Aorta (tissue), 5 donors: ENCODE measurements at places on chromosomes 5 and 9. TPM values are rescaled to one million over a fixed set of nuclear protein-coding genes. Genes with fewer than 3 reads are reported as not detected.

TAF11L10 gene
- not detected for total RNA-seq

ZNF879 gene
- total RNA-seq: 5.7 TPM

- DNase-seq: no peak
- H3K36me3 ChIP-seq: no peaks in the 10 kb centered on the region
- no peaks in the 10 kb centered on the region for H3K4me1 ChIP-seq
- H3K27me3 ChIP-seq: no peaks in the 10 kb centered on the region
- no peak overlapping the region for H3K4me3 ChIP-seq
Observed at GRCh38 chr9:107294756-107295155, 11.7 kb downstream of the RAD23B start.

GRCh38 chr9:131218370-131218769, 57.9 kb downstream of the FAM78A start:
- H3K27me3 ChIP-seq: no peaks in the 10 kb centered on the region
- DNase-seq: no peak
- H3K27ac ChIP-seq: no peak overlapping the region
- H3K4me1 ChIP-seq: no peaks in the 10 kb centered on the region
- H3K4me3 ChIP-seq: no peak overlapping the region
- H3K36me3 ChIP-seq: peaks cover 3% of the 10 kb centered on the region

- no peaks in the 10 kb centered on the region for H3K27me3 ChIP-seq
- no peaks in the 10 kb centered on the region for H3K4me1 ChIP-seq
- DNase-seq: no peak
Observed at GRCh38 chr5:149851211-149851610, 93.4 kb downstream of the PDE6A start.

DNA sequence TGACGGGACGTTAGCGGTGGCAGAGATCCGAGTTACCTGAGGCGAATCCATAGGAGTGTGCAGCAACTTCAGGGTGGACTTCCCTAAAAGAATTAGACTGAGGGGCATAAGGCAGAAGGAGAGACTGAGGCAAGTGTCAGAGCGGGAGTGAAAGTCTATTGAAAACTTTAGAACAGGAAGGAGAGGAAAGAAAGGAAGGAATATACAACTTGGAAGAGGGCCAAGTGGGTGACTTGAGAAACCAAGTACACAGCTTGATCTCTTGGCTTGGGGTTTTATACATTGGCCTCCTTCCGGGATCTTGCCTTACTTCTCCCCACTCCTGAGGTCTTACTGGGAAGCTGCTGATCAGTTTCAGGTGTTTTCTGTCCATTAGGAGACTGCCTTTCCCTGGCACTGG, 84.9 kb downstream of the SNX18 start:
- no peak for DNase-seq
- no peaks in the 10 kb centered on the region for H3K36me3 ChIP-seq
- no peaks in the 10 kb centered on the region for H3K27me3 ChIP-seq
- H3K4me1 ChIP-seq: no peaks in the 10 kb centered on the region
- H3K4me3 ChIP-seq: no peak overlapping the region

UGT3A1 gene
- total RNA-seq: not detected

DNA sequence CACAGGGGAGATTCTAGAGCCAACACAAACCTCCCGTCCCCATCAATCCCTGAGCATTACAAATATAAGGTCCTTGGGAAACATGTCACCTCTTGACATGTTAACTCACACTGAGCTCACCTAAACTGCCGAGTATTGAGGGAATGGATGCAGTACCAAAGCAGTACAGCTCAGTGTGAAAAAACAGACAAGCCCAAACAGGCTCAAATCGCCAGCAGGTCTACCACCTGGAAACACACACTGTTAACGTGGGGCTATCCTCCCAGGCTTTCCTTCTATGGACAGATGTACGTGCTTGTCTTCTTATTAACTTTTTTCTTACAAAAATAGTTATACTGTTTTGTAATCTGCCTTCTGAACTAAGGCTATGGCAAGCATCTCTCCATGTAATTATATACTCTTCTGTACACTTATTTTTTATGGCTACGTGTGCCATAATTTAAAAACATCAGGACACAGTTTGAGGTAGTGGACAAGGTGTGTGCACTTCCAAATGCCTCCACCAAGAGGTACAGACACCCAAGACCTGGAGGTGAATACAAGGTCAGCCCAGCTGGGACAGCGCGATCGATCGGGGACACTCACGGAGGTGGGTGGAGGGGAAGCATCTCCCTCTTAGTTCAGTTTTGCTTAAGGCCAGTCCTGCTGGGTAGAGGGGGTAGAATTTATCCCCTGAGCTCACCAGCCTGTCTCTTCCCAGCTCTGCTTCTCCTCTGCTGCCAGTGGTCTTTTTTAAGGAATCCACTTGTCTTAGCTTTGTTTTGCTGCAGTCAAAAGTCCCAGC, 76.5 kb downstream of the DAP start:
- no peak for DNase-seq
- H3K27me3 ChIP-seq: no peaks in the 10 kb centered on the region
- no peak overlapping the region for H3K4me3 ChIP-seq

DNA sequence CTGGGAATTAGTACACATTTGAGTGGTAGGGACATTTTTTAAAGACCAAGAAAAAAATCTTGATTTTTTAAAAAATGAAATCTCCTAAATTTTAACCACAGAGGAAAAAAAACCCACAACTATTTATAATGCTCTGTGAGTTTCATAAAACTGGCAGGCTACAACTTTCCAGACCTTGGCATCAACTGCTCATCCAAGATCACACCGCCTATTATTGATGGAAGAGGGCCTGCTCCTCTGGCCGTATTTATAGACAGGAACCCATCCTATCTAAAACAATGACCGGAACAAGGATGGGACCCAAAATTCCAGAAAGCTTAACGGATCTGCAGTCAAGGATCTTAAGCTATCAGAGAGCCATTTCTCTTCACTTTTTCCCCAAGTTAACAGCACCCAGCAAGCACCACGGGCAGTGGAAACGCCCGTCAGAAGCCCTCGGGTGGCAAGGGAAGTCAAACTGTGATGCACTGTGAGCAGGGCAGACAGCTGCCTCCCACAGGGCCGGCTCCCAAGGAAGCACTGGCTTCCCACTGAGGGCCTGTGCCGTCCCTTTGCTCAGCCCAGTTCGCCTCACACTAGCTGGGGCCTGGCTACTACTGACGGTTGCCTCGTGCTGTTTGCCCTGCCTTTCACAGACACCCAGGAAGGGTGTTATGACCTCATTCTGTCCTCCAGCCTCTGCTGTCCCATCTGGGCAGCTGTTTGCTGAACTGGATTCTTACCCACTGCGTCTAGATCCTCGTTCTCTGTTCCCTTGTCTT, 62.8 kb downstream of the CDC14B start:
- H3K4me1 ChIP-seq: peaks cover 5% of the 10 kb centered on the region
- peak overlapping the region; percentile 57 for H3K27ac ChIP-seq
- H3K27me3 ChIP-seq: no peaks in the 10 kb centered on the region
- DNase-seq: no peak
- no peaks in the 10 kb centered on the region for H3K36me3 ChIP-seq
- no peak overlapping the region for H3K4me3 ChIP-seq

DNA sequence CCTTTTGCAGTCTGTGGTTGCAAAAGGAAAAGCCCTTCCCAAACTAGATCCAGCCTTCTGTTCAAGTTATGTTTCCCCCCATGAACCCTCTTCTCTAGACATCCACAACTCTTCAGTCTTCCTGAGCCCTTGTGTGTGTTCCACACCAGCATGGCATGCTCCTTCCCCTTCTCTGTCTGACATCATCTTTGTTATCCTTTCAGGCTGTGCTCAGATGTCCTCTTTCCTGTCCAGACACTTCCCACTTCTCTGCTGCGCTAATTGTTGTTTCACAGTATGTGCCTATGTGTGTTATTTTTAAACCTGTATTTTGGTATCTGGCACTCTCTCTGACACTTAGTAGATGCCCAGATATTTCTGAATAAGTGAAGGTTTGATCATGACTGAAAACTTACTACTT, 38.2 kb downstream of the FOCAD start:
- no peaks in the 10 kb centered on the region for H3K4me1 ChIP-seq
- no peak overlapping the region for H3K27ac ChIP-seq
- H3K4me3 ChIP-seq: no peak overlapping the region
- H3K36me3 ChIP-seq: peaks cover 2% of the 10 kb centered on the region

GRCh38 chr5:152293189-152293588, 111.9 kb downstream of the NMUR2 start:
- no peak overlapping the region for H3K27ac ChIP-seq
- no peaks in the 10 kb centered on the region for H3K27me3 ChIP-seq
- no peak for DNase-seq
- H3K4me3 ChIP-seq: no peak overlapping the region
- no peaks in the 10 kb centered on the region for H3K36me3 ChIP-seq

- H3K27me3 ChIP-seq: no peaks in the 10 kb centered on the region
- peak; percentile 78 for DNase-seq
- peak overlapping the region; percentile 94 for H3K4me3 ChIP-seq
- H3K36me3 ChIP-seq: no peaks in the 10 kb centered on the region
- H3K27ac ChIP-seq: peak overlapping the region; percentile 67
Observed at GRCh38 chr9:124658165-124659017, 112.7 kb downstream of the NR6A1 start.

DNA sequence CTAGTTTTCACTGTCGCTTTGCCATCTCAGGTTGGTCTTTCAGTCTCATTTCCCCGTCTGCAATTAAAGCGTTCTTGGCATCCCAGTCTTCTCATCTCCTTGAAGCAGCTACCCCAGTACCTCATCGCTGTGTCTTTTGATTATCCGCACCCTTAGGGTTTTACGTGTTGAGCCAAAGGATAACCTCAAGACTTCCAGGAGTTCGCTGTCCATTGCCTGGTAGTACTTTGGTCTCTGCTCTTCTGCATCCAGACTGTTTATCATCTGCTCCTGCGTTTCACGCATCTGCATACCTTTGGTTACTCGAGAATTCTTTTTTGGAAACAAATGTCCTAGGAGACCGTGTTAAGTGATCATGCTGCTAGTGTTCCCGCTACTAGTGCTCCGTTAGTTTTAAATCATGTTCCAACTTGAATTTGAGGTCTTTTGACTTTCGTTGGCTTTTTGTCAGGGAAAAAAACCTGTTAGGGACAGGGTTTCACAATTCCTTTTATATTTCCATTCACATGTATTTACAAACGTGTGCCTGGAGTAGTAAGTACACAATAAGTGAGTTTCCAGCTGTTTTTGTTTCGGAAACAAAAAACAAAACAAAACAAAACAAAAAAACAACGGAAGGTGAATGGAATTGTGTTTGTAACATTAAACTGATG, 888 bp downstream of the RABGAP1 start:
- DNase-seq: no peak
- no peaks in the 10 kb centered on the region for H3K27me3 ChIP-seq
- H3K27ac ChIP-seq: peak overlapping the region; percentile 63
- H3K4me3 ChIP-seq: peak overlapping the region; percentile 67
- H3K4me1 ChIP-seq: peaks cover 2% of the 10 kb centered on the region

GRCh38 chr5:89204756-89205155, 321.8 kb upstream of the MEF2C start:
- H3K27me3 ChIP-seq: no peaks in the 10 kb centered on the region
- DNase-seq: no peak
- no peak overlapping the region for H3K27ac ChIP-seq
- no peaks in the 10 kb centered on the region for H3K4me1 ChIP-seq

DNA sequence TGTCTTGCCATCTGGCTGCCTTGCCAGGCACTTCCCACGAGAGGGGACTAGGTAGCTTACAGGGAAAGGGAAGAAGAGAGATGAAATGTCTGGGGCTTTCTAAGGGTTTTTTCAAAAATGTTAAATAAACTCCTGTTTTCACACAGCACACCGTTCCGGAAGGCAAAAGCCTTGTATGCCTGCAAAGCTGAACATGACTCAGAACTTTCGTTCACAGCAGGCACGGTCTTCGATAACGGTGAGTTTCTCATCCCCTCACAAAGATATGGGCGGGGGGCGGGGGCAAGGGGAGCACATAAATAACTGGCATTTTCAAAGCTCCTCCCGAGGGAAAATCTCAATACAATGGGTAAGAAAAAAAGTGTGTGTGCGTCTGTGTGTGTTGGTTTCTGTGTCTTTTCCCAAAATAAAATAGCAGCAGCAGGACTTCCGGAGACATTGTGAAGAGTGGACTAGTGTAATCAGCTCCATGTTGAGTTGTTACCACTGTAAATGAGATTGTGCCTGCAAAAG, 189.6 kb downstream of the NR3C1 start:
- H3K4me1 ChIP-seq: no peaks in the 10 kb centered on the region
- H3K27me3 ChIP-seq: no peaks in the 10 kb centered on the region
- H3K36me3 ChIP-seq: no peaks in the 10 kb centered on the region
- no peak overlapping the region for H3K27ac ChIP-seq
- H3K4me3 ChIP-seq: no peak overlapping the region

GRCh38 chr5:141475625-141476131, at the start of gene PCDHGC3:
TSS of gene PCDHGC3 (plus strand) at chr5:141475966. CDS start at chr5:141476117, 151 bp downstream.
- no peaks in the 10 kb centered on the region for H3K36me3 ChIP-seq
- peaks cover 9% of the 10 kb centered on the region for H3K4me1 ChIP-seq
- H3K27ac ChIP-seq: no peak within 1 kb of the TSS
- peak within 1 kb of the TSS; percentile 6 for H3K4me3 ChIP-seq
- no peaks in the 10 kb centered on the region for H3K27me3 ChIP-seq

PLAC8L1 gene
- total RNA-seq: 0.87 TPM

DNA sequence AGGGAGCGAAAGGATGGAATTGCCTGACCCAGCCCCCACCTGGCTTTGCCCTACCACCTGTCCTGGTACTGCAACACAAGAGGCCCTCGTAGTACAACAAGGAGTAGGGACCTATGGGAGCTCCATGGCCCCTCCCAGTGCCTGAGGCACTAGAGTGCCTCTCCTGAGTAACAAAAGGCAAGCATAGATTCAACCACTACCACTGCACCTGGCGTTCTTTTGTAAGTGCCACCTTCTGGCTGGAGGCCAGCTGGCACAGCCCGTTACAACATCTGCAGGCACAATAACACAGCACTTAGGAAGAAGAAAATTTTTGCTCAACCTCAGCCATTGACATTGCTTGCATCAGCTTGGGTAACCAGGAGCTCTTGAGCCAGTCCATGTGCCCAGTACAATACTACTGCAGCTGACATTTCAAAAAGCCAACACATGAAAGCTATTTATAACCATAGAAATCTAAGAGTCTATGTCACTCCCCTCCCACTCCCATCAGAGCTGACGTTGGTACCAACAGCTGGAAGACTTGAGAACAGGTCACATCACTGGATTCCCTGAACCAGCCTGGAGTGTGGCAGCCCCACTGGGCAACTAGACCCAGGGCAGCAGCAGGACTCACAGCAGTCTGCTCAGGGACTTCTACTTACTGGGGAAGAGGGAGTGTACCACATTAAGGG, 17.7 kb upstream of the FAM174A start:
- H3K4me1 ChIP-seq: no peaks in the 10 kb centered on the region
- no peak overlapping the region for H3K4me3 ChIP-seq
- no peaks in the 10 kb centered on the region for H3K27me3 ChIP-seq
- no peak for DNase-seq
- H3K36me3 ChIP-seq: no peaks in the 10 kb centered on the region
- no peak overlapping the region for H3K27ac ChIP-seq

DNA sequence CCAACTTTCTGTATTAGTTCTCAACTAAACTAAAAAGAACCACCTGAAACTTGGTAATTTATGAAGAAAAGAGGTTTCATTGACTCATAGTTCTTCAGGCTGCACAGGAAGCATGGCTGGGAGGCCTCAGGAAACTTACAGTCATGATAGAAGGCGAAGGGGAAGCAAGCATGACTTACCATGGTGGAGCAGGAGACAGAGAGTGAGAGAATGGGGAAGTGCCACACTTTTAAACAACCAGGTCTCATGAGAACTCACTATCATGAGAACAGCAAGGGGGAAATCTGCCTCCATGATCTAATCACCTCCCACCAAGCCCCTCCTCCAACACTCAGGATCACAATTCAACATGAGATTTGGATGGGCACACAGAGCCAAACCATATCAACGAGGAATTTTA, 123.5 kb downstream of the DEPDC1B start:
- no peaks in the 10 kb centered on the region for H3K4me1 ChIP-seq
- DNase-seq: no peak
- H3K27ac ChIP-seq: no peak overlapping the region
- no peaks in the 10 kb centered on the region for H3K27me3 ChIP-seq
- no peak overlapping the region for H3K4me3 ChIP-seq
